Stimulated activated CD8-positive, alpha-beta memory T cell treated with anti-CD3 and anti-CD28 coated beads, Interleukin-15, amount 100 ng/mL, for 1 hour (primary cell): ENCODE measurements at places on chromosomes 16 and 17.

DNA sequence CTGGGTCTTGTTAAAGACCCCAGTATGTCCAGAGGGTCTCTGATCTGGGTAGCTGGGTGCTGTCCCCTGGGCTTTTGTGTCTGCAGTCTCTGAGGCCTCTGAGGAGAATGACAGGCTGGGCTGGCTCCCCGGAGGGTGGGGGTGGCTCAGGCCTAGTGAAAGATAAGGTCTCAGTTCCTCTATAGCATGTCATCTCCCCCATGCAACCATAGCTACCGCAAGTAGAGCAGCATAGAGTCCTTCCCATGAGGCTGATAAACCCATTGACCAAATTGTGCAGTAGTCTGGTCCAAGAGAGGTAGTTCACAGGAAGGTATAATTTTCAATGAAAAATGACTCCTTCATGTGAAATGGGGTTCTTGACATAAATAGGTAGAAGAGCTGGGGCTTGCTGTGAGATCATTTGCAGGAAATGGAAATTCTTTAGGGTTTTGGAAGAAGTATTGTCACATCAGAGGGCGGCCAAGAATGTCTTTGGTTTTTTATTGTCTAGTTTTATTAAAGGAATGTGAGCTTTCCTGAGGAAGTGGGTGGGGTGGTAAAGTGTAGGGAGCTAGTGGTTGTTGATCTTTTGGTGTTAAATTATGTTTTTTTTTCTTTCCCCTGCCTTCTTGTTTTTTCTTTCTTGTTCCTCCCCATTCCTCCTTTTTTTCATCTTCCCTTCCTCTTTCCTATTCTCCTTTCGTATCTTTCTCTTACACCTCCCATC lies 21.0 kb downstream of the SLC7A6OS start:
- DNase-seq = no peak

DNA sequence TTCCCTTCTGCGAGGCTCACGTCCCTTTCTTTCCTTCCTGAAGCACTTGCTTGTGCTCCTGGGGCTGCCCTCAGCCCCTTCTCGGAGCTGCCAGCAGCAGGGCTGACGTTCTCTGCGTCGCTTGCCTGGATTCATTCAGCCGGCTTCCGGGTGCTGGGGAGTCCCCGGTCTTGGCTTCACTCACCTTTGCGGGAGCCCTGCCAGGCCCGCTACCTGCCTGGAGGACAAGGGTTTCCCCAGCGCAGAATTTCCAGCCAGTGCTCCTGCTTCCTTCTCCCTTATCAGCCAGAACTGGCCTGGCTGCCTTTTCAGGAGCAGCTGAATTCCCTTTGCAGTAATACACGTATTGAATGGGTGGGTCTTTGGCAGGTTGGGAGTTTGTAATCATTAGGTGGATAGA lies 22.1 kb upstream of the IL17C start:
- DNase-seq = no peak

GRCh38 chr16:66728117-66728787 lies 23.2 kb downstream of the DYNC1LI2 start:
- DNase-seq = no peak

DNA sequence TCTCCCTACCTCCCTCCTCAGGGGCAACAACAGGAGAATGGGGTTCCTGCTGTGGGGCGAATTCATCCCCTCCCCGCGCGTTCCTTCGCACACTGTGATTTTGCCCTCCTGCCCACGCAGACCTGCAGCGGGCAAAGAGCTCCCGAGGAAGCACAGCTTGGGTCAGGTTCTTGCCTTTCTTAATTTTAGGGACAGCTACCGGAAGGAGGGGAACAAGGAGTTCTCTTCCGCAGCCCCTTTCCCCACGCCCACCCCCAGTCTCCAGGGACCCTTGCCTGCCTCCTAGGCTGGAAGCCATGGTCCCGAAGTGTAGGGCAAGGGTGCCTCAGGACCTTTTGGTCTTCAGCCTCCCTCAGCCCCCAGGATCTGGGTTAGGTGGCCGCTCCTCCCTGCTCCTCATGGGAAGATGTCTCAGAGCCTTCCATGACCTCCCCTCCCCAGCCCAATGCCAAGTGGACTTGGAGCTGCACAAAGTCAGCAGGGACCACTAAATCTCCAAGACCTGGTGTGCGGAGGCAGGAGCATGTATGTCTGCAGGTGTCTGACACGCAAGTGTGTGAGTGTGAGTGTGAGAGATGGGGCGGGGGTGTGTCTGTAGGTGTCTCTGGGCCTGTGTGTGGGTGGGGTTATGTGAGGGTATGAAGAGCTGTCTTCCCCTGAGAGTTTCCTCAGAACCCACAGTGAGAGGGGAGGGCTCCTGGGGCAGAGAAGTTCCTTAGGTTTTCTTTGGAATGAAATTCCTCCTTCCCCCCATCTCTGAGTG lies 5.9 kb upstream of the LASP1NB start:
- DNase-seq = no peak

GRCh38 chr16:17828012-17828411 lies 357.3 kb upstream of the XYLT1 start:
- DNase-seq = no peak

GRCh38 chr16:27839419-27839818 lies 224.1 kb downstream of the GSG1L start:
- no peak for DNase-seq

- no peak for DNase-seq
These were observed 6.8 kb upstream of the SP6 start for GRCh38 chr17:47857551-47858455.

DNA sequence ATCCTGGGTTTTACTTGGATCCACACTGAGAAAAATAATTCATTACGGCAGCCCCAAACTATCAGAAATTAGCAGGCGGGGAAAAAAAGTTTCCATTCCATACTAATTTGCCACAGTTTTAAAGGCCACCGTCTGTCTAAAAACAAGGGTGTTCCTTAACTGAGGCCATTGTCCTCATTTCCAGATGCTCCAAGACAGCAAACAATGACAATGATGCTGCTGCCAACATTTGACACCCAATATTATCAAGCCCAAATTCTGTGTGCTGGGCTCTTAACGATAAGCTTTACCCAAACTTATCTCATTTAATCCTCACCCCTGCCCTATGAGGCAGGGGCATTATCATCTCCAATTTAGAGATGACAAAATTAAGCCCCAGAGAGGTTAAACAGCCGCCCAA lies 26.3 kb downstream of the CUEDC1 start:
- no peak for DNase-seq

DNA sequence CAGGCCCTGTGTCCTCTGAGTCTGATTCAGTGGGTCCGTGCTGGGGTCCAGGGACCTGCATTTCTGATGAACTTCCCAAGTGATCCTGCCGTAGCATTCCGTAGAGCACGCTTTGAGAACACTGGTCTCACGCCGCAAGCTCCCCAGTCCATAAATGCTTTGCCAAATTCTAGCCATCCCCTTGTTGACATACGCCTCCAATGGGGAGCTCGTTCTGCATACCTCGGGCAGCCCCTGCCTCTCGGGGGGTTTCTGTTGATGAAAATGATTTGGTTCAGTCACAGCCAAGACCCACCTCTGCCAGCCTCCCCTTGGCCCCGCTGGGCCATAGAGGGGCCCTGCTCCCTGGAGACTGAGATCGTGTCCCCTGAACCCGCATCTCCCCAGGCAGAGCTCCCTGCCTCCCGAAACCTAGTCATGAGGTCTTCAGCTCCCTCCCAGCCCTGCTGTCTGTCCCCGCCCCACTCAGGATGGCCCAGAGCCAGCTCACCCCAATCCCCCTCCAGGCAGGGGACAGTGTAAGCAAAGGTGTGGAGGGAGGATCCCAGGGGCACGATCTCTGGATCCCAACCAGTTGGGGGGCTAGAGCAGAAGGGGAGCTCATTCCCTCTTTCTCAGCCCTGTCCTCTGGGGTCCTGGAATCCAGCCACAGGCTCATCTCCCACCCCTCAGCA lies 16.2 kb upstream of the SPNS2 start:
- no peak for DNase-seq

GRCh38 chr17:29592850-29593551 lies at the start of gene ANKRD13B:
TSS of gene ANKRD13B (plus strand) at chr17:29593132. CDS start at chr17:29593622, 490 bp downstream.
- no peak for DNase-seq

GRCh38 chr17:39738568-39738901 lies 797 bp downstream of the GRB7 start:
- peak; percentile 15 for DNase-seq

- no peak for DNase-seq
These were observed 54.6 kb downstream of the PRKCA start for GRCh38 chr17:66357037-66357436.

- DNase-seq = no peak
These were observed 588.7 kb downstream of the RBFOX1 start for GRCh38 chr16:7921345-7921744.

DNA sequence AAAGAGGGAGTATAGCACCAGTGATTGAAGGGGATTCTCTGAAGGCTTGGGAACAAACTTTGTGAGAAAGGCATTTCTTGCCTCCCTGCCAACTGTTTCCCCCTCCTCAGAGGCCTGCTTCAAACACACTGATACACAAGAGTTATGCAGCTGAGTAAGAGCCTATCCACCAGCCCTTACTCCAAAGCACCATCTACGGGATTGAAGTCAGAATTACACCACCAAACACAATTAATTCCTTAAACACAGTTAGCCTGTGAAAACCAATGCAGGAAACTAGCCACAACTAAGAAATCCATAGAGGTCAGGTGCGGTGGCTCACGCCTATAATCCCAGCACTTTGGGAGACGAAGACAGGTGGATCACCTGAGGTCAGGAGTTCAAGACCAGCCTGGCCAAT lies 138.3 kb downstream of the SHCBP1 start:
- DNase-seq = no peak
